T-cell (primary cell): ENCODE measurements at places on chromosomes 7 and 10.

GRCh38 chr10:11697718-11698527 lies 44.3 kb upstream of the ECHDC3 start:
- no peak for DNase-seq

- DNase-seq = no peak
Measured at GRCh38 chr10:111440501-111440900, 363.7 kb downstream of the ADRA2A start.

DNA sequence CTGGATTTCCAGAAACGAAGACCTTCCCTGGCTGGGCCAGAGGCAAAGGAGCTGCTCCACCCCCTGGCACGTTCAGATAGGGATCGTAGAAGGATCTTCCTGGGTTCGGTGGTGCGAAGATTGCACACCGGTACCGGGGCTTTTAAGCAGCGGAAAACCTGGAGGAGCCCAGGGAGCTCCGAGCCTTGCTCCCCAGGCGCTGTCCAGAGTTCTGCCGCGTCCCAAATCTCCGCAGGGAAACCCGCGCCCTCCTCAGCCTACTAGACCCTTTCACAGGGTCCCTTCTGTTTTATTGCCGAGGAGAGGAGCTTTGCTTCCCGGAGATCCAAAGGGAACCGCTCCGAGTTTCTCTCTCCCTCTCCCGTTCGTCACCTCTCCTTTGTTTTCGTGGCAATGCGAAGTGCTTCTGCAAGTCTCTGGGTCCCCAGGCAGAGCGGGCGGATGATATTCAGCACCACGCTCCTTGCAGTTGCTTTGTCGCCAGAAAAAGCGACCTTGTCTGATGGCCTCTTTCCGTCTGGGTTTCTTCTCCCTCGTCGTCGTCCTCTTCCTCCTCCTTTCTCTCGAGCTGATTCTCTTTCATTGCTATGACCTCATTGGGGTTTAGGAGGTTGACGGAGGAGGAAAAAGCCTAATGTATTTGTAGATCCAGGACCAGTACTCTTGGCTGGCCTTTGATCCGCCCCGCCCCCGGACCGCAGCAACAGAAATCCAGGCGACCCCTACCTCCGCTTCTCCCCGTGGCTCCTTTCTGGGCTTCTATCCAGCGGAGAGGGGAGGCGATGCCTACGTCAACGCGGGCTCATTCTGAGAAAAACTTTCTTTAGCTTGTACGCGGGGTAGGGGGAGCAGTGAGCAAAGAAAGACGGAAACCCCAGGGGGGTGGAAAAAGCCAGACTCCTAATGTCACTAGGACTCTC lies at the start of gene TMEM196:
Gene TMEM196, minus strand, starts transcription at position 777 of the 920 bp plus-strand sequence. CDS start 921 bp downstream, outside the sequence.
- DNase-seq = no peak

GRCh38 chr7:42237811-42238541 lies 967 bp upstream of the GLI3 start:
- no peak for DNase-seq

DNA sequence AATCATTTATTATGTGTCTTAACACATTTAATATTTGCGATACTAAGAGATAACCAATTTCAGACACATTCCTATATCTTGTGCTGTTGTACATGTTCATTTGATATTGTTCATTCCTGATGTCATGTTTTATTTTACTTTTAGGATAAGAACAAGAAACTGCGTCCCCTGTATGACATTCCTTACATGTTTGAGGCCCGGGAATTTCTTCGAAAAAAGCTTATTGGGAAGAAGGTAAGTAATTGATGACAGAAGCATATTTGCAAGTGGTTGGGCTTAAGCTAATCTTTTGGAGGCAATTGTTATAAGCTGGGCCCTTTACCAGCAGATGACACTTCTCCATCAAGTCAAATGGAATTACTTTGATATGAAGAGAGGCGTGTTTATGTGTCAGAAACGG lies 155.3 kb downstream of the SND1 start:
- DNase-seq = no peak

DNA sequence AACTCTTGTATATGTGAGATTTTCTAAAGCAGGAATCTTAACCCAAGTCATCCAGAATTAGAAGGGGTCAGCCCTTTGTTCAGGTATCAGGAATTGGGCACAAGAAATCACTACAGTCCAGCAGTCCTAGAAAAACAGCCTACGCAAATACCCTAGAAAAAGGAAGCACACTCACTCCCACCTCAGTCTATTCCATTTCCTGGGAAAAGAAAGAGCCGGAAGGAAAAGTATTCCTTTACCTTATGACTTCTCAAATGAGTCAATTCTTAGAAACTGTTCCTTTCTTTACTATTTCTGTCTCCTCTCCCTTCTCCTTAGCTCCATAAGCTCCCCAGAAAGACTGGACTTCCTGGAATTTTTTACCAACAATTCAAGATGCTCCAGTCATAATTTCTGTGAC lies 62.7 kb downstream of the DNAJC12 start:
- DNase-seq = no peak

DNA sequence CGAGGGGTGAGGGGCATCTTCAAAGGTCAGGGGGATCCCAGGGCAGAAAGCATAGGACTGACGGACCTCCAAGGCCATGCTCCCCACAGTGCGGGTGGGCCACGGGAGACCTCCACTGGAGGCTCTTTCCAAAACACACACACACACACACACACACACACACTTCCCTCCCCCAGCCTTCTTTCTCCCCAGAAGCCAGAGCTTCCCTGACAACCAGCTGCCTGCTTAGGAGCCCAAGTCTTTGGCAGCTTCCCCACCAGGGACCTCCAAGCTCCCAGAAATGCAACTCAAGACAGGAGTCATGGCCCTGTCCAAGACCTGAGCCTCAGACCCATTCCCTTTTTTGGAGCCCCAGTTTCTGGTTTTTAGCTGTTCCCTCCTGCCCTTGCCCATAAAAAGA lies 710 bp upstream of the C10orf105 start:
- no peak for DNase-seq

DNA sequence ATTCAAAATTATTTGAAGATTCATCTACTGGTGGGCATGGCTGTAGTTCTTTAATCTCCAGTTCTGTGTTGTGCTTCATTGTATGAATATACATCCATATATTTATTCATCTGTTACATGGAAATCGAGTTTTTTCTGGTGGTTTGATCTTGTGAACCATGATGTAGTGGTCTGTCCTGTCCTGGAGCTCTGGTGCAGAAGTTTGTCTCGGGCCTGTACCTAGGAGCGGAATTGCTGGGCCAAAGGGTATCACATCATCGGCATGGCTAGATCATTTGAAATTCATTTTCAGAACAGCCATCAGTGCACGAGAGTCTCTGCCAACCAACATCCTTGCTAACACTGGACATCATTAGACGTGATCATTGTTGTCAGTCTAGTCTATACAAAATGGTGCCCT lies 107.0 kb downstream of the ELFN1 start:
- no peak for DNase-seq

DNA sequence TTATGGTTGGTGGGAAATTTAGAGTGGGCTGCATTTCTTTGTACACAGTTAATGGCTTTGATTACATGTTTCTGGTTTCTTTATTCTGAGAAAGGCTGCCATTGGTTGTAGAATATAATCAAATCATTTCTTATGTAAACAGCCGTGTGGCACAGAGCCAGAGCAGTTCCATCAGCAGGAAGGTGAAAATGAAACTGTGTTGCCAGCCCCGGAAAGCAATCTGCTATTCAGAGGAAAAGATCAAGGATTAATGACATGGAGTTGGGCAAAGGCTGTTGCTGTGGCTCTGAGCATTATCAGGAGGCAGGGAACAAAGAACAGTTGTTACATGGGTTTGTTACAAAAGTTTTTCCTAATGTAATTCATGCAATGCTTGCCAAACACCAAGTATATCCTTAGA lies 74.2 kb upstream of the ZNF716 start:
- DNase-seq = no peak

GRCh38 chr10:117860823-117861222 lies 185.9 kb downstream of the RAB11FIP2 start:
- no peak for DNase-seq

- DNase-seq = no peak
Measured at GRCh38 chr10:125094806-125095205, 65.6 kb downstream of the CTBP2 start.

- no peak for DNase-seq
Measured at GRCh38 chr7:42236976-42237810, at the start of gene GLI3. TSS of gene GLI3 (minus strand) at chr7:42237209. CDS start at chr7:42223253, 13,956 bp downstream.

DNA sequence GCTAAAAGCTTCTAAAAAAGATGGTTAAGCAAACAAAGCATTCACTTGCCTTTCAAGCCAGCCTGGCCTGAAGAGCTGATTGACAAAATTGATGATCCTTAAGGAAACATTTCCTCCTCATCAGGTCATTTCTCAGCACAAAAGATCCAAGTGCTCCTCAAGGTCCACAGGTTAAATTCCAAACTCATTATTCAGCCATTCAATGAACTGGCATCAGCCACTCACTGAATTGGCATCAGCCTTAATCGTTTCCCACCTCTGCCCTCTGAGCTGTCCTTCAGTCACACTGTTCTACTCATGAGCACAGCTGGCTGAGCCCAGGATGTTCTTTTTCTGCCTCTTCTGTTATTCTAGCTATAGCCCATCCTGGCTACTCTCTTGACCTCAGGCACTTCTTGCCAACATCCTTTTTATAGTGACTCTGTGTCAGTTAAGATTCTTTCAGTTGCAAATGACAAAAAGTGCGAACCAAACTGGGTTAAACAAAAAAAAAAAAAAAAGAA lies 147.5 kb downstream of the RAB11FIP2 start:
- DNase-seq = no peak

GRCh38 chr7:151383638-151384351 lies 26.0 kb downstream of the WDR86 start:
- no peak for DNase-seq

GRCh38 chr10:76115471-76116155 lies 684.2 kb downstream of the LRMDA start:
- no peak for DNase-seq

GRCh38 chr7:28835800-28836199 lies 122.3 kb downstream of the TRIL start:
- no peak for DNase-seq

DNA sequence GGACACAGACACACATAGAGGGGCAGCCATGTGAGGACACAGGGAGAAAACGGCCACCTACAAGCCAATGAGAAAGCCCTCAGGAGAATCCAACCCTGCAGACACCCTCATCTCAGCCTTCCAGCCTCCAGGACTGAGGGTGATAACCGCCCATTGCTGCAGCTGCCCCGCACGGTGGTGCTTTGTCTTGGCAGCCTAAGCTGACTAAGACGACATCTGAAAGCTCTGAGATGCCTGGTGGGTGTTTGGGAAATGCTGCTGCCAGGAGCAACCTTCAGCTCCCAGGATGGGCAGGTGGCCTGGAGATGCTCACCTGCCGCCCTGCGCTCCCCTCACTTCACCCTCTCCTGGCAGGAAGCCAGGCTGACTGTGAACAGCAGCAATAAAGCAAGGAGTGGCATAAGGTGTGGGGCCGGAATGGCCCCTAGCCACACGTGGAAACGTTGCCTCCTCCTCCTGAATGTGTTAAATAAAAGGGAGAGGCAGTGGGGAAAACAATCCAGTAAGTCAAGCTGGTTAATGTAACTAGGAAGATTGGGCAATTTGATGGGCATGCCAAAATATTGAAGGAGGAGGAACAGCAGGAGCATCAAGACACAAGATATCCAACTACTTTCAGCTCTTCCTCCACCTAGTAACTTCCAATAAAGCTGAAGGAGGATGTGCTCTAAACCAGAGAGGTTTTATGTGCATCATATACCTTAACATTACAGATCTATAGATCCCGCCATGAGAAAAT lies 121.5 kb downstream of the TNS3 start:
- no peak for DNase-seq

DNA sequence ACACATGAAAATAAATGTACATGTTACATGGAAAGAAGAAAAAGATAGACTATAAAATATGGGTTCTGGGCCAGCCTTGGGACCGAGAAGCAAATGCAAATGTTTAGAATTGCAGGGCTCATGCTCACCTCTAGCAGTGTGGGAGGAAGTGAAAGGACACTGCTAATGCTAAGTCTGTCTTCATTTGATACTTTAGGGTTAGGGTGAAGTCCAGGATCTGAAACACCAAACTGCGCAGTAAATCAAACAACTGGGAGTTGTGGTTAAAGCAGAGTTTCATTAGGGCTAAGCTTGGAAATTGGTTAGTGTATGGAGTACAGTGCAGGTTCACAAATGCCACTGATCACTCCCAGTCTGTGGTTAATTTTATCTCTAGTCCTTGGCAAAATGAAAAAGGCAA lies 73.2 kb upstream of the PDK4 start:
- DNase-seq = no peak

DNA sequence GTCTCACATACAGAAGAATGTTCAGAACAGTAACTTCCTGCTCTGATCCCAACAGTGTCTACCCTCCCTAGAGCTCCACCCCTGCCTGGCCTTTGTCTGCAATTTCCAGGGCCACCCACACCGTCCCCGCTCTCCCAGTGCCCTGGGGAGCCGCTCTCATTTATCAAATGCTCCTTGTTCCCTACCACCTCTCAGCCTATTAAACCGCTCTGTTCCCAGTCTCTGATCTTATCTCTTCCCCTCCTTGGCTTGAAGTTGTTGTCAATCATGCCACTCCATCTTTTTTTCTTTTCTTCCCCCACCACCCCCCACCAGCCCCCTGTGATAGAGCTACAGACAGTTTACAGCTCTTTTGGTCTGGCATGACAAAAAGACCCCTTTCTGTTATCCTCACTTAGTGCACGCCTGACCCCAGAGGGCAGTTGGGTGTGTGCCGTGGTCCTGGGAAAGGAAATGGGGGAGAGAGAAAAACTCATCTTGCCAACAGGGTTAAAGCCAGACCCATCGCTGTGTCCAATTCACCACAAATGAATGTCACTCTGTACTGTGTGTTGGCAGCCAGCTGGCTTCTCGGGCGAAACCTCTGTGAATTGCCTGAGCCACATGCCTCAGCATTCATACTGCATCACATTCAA lies 28.8 kb upstream of the HECTD2 start:
- DNase-seq = no peak

GRCh38 chr10:48737886-48738285 lies 53.2 kb downstream of the WDFY4 start:
- DNase-seq = no peak

DNA sequence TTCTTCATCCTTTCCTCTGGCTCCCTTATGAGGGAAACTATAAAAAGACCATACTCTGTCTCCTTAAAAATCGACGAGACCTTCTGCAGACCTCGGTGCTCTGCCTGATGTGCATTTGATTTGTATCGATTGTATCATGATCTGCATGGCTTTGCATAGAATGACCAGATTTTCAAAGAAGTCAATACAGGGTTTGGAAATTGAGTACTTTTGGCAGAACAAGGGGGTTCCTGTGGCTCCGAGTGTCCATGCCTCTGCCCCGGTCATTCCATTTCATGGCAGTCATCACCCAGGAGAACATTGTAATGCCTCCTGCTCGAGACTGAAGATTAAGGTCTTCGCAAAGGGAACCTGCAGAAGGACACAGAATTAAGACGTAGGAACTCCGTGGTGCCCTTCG lies 685 bp downstream of the CASP2 start:
- no peak for DNase-seq
